Activated T-cell treated with anti-CD3 and anti-CD28 coated beads for 1 hour (primary cell): ENCODE measurements at places on chromosomes 6 and 20.

- no peak for DNase-seq
Observed at GRCh38 chr6:143164565-143165105, 103.9 kb downstream of the AIG1 start.

DNA sequence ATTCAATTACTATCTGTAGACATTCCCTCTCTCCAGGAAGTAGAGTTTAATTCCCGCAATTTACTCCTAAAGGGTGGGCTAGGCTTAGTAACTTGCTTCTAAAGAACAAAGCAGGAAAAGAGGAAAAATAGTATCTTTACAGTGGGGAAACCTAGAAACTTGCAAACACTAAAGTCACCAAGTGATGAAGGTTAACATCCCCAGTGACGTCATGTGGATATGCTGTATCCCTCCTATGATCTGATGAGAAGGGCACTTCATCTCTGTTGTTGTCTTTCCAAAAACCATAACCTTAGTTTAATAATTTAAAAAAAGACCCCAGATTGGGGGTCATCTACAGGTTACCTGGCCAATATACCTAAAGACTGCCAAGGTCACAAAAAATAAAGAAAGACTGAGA, 17.3 kb downstream of the SLC22A16 start:
- no peak for DNase-seq

- no peak for DNase-seq
Observed at GRCh38 chr6:6736791-6737654, 148.5 kb downstream of the LY86 start.

DNA sequence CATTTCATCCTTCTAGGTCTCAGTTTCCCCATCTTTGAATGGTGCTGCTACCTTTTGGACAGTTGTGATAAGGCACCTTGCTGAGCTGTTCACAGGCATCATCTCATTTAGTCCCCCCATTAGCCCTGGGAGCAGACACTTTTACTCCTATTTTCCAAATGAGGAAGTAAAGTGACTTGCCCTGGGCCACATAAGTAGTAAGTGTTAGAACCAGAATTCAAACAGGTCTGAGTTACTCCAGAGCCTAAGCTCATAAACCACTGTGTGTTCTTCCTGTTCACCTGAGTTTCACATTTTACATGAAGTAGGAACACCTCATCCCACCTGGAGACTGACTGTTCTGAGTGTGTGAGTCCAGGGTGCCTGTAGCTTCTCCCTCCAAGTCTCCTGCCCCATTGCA, 43.5 kb upstream of the EPB41L1 start:
- DNase-seq, result no peak

DNA sequence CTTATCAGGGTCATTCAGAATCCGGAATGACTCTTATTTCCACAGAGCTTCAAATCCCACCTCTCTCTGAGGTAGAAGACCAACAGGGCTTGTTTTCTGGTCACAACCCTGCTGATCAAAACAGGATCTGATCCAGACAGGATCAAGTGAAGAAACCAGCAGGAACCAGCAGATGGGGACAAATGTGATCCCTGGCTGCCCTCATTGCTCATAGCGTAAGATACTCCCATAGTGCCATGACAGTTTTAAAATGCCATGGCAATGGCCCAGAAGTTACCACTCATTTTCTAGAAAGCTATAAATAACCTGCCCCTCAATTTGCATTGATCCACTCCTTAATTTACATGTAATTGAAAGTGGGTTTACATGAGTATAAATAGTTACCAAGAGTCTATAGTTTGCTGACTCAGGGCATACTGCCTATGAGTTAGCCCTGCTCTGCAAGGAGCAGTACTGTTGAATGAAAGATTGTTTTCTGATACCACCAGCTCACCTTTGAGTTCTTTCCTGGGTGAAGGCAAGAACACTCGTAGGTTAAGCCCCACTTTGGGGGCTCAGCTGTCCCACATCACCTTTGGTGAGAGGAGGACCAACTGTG, 6.2 kb upstream of the ZNF334 start:
- DNase-seq, result no peak

DNA sequence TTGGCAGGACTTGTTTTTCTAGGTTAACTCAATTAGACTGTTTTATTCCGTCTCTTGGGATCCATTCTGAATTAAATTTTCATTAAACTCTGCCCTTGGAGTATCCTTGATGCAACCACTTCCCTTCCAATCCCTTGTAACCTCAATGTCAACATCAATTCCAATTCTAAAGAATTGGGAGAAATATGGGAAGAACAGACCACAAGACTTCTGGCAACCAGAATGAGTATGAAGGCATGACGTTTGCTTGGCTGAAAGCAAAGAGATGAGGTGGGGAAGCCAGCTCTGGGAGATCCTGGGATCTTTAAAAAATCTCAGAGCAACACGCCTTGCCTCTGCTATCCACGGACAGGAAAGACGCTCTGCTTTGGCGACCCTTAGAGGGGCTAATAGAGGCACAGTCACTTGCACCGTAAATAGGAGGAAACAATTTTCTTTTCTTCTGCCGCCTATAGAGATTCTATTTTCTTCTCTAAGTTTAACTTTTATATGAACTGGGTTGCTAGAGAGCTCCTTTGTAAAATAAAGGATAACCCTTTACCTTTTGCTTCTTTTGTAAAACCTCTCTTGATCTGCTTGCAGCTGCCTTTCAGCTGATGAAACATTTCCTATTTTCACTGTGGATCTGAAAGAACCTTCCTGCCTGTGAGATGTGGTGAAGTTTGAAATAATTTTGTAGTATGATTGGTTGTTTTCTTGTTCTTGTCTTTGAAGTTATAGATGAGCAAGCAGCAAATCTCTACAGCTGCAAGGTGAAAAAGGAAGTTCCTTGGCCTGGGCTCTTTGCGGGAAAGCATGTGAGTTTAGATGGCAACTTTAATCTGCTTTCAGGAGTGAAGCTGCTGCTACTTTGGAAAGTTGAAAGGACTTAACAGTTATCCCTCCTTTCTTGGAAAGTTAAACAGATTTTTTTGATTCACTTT, at the start of gene ASIP:
TSS of gene ASIP (plus strand) at position 731 of the 923 bp plus-strand sequence. CDS start 18,952 bp downstream, outside the sequence.
- DNase-seq, result no peak

- DNase-seq, result no peak
Observed at GRCh38 chr6:39339868-39340550, 17.5 kb upstream of the KCNK16 start.

DNA sequence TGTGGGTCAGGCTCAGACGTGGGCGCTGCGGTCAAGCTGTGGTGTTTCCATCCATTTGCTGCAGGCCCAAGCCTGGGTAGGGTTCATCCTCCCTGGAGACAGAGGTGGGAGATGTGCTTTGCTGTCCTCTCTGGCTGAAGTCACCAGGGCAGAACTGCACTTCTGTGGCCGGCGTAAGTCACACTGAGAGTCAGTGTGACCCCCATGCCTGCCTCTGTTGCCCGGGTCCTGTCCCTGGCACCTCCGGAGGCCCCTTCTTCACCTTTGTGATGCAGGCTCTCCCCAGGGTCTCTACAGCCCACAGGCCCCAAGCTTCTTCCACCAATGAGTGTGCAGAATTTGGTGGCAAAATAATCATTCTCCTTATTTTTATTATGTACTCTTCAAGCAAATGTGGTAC, 53.8 kb upstream of the DACT2 start:
- no peak for DNase-seq

DNA sequence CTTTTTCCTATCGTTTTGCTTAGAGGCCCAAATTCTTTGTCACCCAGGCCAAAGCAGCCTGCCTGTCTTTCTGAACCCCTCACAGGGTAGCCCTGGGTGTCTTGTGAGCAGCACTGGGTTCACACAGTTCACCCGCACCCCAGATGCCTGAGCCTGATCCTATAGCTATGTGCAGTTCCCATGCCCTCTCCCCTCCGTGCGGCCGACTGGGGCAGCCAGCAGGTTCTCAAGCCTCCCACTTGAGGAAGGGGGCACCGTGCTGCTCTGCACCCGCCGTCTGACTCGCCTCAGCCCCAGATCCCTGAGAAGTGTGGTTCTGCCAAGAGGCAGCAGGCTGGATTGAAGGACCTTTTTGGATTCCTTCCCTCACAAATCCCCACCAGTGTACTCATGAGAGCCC, 89.0 kb downstream of the PSMB1 start:
- DNase-seq, result no peak

- DNase-seq, result no peak
Observed at GRCh38 chr20:2984956-2985661, 58.3 kb upstream of the GNRH2 start.

- no peak for DNase-seq
Observed at GRCh38 chr6:126944512-126944911, 174.0 kb upstream of the RSPO3 start.

DNA sequence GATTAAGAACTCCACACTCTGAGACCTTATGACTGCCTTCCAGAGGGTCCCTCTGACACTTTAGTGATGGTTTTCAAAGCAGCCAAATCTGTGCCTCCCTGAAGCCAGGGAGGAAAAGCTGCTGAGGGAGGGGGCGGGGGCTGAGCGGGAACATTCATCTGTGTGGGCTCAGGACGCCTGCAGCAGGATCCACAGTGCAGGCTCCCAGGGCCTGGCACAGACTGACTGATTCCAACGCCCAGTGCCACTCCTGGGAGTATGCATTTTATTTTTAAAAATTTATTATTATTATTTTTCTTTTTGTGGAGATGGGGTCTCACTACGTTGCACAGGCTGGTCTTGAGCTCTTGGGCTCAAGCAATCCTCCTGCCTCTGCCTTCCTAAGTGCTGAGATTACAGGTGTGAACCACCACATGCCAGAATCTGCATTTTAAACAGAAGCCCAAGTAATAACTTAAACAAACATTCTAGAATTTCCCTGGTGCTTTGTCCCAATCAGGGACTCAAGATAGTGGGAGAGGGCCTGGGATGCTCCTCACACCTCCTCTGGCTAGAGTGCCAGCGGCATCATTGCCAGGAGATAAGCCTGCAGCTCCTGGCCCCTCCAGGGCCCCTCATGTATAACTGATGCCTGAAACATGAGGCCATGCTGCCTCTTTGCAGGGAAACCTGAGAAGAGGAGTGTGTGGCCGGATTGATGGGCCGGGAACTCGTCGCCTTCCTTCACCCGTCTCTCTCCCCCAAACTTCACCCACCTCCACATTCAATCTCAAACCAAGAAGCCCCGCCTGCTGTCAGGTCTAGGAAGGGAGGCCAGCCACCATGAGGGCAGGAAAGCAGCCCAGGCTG, 438 bp upstream of the TMC2 start:
- DNase-seq, result no peak

- no peak for DNase-seq
Observed at GRCh38 chr6:45718871-45719270, 296.8 kb downstream of the CLIC5 start.

DNA sequence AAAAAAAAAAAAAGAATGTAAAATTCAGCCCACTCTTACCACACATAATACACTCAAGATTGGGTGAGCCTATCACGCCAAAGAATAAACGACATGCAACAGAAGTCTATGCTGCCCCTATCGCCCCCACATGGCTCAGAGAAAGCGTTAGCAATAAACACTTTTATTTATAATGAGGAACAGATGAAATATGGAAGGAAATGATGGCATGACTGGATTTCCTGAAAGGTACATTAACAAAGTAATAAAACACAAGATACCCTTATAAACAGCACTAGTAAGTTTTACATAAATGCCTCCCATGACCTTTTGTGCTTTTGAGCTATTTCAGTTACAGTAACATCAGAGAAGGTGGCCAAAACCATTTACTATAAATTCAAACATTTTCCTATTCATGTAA, 71.4 kb upstream of the SCAF8 start:
- DNase-seq, result no peak

- DNase-seq, result no peak
Observed at GRCh38 chr20:59827138-59828056, 106.0 kb downstream of the SYCP2 start.

- no peak for DNase-seq
Observed at GRCh38 chr6:80932359-80932758, 820.1 kb downstream of the TENT5A start.

- DNase-seq, result no peak
Observed at GRCh38 chr20:46746956-46747526, 37.6 kb downstream of the SLC2A10 start.

GRCh38 chr6:1322696-1323219, 10.9 kb downstream of the FOXQ1 start:
- DNase-seq, result no peak
